Activated CD4-positive, alpha-beta T cell treated with anti-CD3 and anti-CD28 coated beads, Interleukin-2, amount 50 U/mL, for 48 hours (primary cell): ENCODE measurements at places on chromosomes 7 and 10.

GRCh38 chr7:94297397-94297838 lies 97.3 kb upstream of the COL1A2 start:
- DNase-seq: no peak

GRCh38 chr7:83976302-83976701 lies 218.3 kb downstream of the SEMA3A start:
- no peak for DNase-seq

DNA sequence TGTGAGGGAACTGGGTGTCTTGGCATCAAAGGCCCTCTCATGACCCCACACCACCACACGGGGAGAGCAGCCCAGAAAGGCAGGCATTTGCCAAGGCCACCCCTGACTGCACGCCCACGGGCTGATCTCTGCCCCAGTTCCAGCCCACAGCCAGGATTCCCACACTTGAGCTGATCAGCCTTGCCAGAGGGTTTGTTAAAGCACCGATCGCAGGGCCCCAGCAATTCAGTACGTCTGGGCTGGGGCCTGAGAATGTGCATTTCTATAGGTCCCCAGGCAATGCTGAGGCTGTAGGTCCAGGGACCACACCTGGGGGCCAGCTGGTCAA lies 103.9 kb downstream of the TNS3 start:
- no peak for DNase-seq

DNA sequence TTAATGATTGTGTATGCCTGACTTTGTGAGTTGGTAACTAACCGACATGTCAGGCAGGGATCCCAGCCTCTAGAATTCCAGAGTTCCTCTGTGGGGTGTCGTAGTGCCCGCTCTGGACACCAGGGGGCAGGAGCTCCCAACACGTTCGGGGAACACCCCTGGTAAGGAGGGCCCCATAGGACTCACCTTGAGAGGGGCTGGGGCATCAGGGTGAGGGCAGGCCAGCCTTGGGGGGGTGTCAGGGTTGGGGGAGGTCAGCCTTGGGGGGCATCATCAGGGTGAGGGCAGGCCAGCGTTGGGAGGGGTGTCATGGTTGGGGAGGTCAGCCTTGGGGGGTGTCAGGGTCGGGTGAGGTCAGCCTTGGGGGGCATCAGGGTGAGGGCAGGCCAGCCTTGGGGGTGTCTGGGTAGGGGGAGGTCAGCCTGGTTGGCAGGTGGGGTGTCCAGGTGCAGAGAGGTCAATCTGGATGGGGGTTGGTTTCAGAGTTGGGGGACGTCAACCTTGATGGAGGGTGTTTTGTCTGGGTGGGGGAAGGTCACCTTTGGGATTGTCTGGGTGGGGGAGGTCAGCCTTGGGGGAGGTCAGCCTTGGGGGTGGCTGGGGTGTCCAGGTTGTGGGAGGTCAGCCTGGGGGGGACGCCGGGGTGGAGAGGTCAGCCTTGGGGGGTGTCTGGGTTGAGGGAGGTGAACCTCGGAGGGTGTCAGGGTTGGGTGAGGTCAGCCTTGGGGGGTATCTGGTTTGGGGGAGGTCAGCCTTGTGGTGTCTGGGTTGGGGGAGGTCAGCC lies 45.6 kb upstream of the SUN1 start:
- peak; percentile 82 for DNase-seq

GRCh38 chr7:83936056-83936708 lies 258.4 kb downstream of the SEMA3A start:
- DNase-seq: peak; percentile 52

GRCh38 chr10:124677749-124678556 lies 66.2 kb downstream of the FAM53B start:
- DNase-seq: no peak

DNA sequence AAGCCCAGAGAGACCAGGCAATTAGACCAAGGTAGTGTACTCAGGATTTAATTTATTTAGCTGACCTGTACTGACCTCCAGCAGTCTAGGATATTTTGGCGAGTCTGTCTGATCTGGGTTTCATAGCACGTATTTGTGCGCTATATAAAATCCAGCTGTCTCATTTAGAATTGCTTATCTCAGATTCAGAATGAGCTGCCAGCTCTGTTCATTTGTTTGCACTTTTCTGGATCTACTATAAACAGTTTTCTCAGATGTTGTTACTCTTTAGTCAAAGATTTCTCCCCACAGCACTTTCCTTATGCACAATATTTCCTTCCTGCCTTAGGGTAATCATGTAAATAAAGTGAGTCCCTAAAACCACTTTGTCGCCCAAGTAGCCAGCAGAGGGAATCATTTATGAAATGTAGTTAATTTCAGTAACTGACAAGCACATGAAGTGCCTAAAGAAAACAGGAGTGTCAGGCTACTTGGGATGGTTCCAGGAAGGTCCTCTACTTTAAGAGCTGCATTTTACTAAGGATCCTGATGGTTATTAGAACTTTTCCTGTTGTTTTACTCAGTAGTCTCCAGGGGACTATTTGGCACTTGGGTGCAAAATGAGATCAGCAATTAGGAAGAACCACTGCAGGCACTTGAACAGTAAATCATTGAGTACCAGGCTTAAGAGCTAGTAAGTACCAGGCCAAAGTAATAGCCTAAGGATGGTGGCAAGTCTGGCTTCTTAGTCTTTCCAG lies 226.4 kb downstream of the TWIST1 start:
- no peak for DNase-seq

DNA sequence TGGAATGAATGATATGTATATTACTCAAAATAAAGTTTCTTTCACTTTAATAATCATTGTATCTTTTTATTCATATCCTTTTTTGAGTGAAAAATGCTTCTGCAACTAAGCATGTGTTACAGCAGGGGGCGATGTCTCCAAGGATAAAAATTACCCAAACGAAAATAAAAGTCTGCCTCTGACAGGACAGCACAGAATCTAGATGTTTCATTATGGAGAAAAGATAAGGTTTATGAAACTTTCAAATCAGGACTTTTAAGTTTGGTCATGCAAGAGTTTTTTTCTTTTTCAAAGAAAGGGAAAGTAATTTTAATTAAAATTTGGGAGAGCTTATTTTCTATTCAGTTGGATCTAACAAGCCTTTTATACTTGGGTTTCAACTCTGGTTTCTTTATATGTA lies 48.4 kb downstream of the TES start:
- no peak for DNase-seq

DNA sequence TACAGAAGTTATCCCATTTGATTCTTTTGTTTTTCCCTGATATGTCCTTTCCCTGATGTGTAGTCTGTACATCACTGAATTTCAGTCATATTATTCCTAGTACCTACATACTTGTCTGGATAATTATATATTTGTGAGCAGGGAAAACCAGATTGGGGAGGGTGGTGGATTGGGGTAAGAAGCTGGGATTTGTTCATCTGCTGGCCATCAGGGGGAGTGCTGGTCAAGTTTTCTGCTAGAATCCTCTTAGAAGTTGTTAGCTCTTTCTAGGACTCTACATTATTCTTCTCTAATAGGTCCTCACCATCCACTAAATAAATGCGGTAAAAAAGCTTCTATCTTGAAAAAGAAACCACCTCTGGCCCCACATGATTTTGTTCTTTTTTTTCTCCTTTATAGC lies 232.7 kb upstream of the TAC1 start:
- peak; percentile 5 for DNase-seq

DNA sequence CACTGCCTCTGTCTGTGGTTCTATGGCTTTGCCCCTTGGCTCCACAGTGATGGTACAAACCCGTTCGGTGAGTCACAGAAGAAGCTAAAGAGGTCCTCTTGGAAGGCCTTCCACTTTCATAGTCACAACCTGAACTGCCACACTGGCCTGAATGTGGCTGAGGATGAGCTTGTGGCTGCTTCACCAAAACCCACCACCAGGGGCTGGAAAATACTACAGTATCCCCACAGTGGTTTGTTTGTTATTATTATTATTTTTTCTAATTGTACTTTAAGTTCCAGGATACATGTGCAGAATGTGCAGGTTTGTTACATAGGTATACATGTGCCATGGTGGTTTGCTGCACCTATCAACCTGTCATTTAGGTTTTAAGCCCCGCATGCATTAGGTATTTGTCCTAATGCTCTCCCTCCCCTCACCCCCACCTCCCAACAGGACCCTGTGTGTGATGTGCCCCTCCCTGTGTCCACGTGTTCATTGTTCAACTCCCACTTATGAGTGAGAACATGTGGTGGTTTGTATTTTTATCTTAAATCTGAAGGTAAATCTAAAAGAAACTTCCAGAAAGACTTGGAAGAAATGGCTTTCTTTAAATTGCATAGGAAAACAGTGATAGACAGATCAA lies 160.8 kb upstream of the NPSR1 start:
- DNase-seq: no peak

DNA sequence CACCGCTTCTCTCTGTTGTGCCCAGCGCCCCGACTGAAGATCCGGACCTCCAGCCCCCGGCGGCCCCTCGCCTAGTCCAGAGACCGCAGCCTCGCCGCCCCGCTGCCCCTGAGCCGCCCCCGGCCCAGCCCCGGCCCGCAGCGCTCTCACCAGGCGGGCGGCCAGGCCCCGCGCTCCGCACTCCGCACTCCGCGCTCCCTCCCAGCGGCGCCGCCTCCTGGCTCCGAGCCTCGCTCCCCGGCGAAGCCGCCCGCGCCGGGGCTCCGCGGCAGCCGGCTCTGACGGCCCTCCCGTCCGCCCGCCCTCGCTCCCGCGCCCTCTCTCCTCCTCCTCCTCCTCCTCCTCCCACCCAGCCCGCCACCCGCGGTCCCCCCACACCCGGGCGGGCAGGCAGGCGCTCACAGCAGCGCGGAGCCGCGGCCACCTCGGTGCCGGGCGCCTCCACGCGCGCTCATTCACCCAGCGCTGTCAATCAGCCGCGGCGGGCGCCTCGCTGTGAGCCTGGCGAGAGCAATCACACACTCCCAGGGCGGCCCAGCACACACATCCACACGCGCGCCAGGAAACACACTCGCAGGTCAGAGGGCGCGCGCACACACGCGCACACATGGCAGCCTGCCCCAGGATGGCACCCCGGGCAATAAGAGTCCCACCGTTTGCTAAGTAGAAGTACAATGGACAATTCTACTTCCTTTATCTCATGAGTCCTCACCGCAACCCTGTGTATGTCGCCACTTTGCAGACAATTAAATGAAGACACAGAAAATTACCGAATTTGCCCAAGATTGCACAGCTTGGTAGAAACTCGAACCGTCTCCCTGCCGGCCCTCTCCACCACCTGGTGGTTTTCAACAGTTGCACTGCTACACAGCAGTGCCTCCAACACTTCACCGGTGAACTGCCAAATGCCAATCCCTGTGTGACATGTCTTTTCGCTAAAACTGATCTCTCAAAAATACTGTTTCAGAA lies at the start of gene PRRT4:
PRRT4 (minus strand) TSS at position 280 of the 969 bp plus-strand sequence.
- DNase-seq: peak; percentile 40
